HFFc6 (cell line): ENCODE measurements at places on chromosomes 11 and 22. TPM values are rescaled to one million over a fixed set of nuclear protein-coding genes. Genes with fewer than 3 reads are reported as not detected.

Gene SCGB1A1
- total RNA-seq, result not detected in 3 replicates

Gene NRGN
- 3.3 to 6.0 TPM (median 5.8 TPM) in 3 replicates for total RNA-seq

Gene NPTXR
- total RNA-seq, result 1.4 and 4.8 TPM in 2 replicates

Gene KCTD14
- 0.41 to 1.3 TPM (median 1.00 TPM) in 3 replicates for total RNA-seq

Gene MYRF
- total RNA-seq, result 0.09 to 0.66 TPM (median 0.23 TPM) in 3 replicates

Gene OTOG
- not detected in 2 replicates for total RNA-seq

Gene APOBEC3C
- total RNA-seq, result 41.2 to 87.7 TPM (median 47.6 TPM) in 3 replicates

Gene FAM118A
- 10.6 to 13.0 TPM (median 11.2 TPM) in 3 replicates for total RNA-seq

Gene NOX4
- 3.2 to 7.1 TPM (median 5.3 TPM) in 3 replicates for total RNA-seq

Gene SCN3B
- 0.21 TPM in 1 of 3 replicates, not detected in the others for total RNA-seq

Gene MCHR1
- total RNA-seq, result 0.12 TPM in 1 of 3 replicates, not detected in the others

Gene OR8B3
- total RNA-seq, result not detected in 2 replicates

Gene GSTP1
- 529 to 569 TPM (median 532 TPM) in 3 replicates for total RNA-seq

Gene IL18
- total RNA-seq, result 0.83 to 1.3 TPM (median 1.3 TPM) in 3 replicates

DNA sequence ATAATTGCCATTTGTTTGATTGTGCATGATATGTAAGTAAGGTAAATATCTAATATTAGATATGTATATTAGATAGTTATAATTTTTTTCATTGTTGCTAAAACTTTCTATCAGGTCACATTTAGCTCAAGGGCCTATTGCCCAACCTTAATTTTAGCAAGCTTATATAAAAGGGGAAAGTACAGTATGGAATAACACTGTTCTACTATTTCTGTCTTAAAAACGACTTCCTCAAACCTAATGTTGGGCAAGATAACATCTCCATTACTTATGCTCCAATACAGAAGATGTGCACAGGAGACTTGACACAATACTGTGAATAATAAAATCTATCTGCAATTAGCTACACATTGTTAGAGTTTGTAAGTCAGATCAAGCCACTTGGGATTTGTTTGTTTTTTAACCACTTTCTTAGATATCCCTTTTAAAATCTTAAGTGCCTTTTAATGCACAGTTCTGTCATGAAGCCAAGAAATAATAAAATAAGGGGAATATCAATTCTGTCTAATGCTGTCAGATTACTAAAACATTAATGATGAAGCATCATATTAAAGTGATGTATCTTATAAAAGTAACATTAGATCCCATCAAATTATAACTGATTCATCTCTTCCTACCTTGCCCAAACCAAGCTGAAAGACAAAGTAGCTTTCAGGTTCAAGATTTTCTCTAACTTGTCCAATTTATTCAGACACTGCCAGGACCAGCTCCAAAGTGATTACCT is 98.1 kb downstream of the SIK3 start:
- no peak overlapping the region for H3K4me3 ChIP-seq
- no peaks in the 10 kb centered on the region for H3K36me3 ChIP-seq
- H3K27ac ChIP-seq, result no peak overlapping the region
- peaks cover 2% of the 10 kb centered on the region for H3K27me3 ChIP-seq
- DNase-seq, result no peak

GRCh38 chr22:41021061-41021612 is 70.0 kb downstream of the RBX1 start:
- peaks cover 11% of the 10 kb centered on the region; the same call in 1 of the 2 replicates for H3K36me3 ChIP-seq
- peaks cover 4% of the 10 kb centered on the region for H3K27me3 ChIP-seq
- peak overlapping the region; percentile 94 for H3K4me3 ChIP-seq
- H3K4me1 ChIP-seq, result peaks cover 11% of the 10 kb centered on the region
- H3K27ac ChIP-seq, result peak overlapping the region; percentile 98

GRCh38 chr11:43832536-43832935 is 48.1 kb upstream of the ALKBH3 start:
- no peak overlapping the region for H3K4me3 ChIP-seq
- no peak for DNase-seq
- peaks cover 42% of the 10 kb centered on the region for H3K4me1 ChIP-seq
- peaks cover 5% of the 10 kb centered on the region; the same call in 1 of the 2 replicates for H3K36me3 ChIP-seq

- H3K36me3 ChIP-seq, result peaks cover 41% of the 10 kb centered on the region
- H3K4me1 ChIP-seq, result peaks cover 56% of the 10 kb centered on the region
- H3K4me3 ChIP-seq, result no peak overlapping the region
- no peak for DNase-seq
- peak overlapping the region; percentile 10; the same call in 1 of the 2 replicates for H3K27ac ChIP-seq
Measured at GRCh38 chr11:59112494-59112893, 5.5 kb downstream of the FAM111B start.

- no peak for DNase-seq
- no peaks in the 10 kb centered on the region for H3K36me3 ChIP-seq
- H3K4me1 ChIP-seq, result peaks cover 33% of the 10 kb centered on the region
- no peak overlapping the region for H3K27ac ChIP-seq
- H3K4me3 ChIP-seq, result peak overlapping the region; percentile 45; the same call in 1 of the 2 replicates
Measured at GRCh38 chr11:106152013-106152412, 74.6 kb downstream of the AASDHPPT start.

DNA sequence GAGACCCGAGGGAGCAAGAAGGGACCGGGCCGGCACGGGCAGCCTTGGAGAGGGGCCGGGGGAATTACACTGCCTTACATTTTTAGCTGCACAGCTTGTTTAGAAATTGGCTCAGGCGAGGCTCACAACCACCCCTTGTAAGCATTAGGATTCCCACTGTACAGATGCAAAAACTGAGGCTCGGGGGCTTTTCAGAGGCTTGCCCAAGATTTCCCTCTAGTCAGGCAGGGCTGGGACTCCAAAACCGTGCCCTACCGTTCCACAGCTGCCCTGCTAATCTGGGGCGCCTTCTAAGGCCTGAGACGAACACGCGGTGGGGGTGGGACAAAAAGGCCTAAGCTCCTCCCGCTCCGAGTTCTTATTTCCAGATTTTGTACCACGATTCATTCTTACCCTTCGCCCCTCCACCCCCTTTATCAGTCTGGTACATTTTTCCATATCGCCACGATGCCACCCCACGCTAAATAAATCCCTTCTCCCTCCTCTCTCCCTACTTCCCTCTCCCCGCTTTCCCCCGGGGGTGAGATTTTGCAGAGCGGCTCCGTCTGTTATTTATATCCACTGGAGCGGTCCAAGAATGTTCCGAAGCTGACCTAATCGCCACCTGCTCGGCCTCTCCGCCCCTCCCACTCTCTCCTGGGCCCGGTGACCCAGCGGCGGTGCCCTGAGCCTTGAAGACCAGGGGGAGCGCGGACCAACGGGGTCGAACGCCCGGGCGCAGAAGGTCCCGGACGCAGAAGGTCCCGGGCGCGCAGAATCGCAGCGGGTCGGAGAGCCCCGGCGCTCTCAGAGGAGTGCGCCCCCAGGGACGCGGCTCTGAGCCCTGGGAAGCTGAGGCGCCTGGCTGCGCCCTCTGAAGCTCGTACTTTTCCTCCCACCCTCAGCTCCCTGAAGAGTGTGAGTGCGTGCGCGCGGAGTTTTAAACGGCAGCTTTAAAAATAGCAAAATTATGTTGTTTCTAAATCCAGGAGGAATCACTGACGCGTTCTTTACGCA is 764 bp upstream of the PACSIN3 start:
- no peaks in the 10 kb centered on the region for H3K36me3 ChIP-seq
- peaks cover 4% of the 10 kb centered on the region; the same call in 1 of the 2 replicates for H3K27me3 ChIP-seq
- no peak for DNase-seq
- peak overlapping the region; percentile 40 for H3K27ac ChIP-seq
- peak overlapping the region; percentile 79 for H3K4me3 ChIP-seq

- peaks cover 46% of the 10 kb centered on the region for H3K4me1 ChIP-seq
- H3K36me3 ChIP-seq, result no peaks in the 10 kb centered on the region
- no peak for DNase-seq
Measured at GRCh38 chr11:130052567-130052966, 17.1 kb upstream of the APLP2 start.

DNA sequence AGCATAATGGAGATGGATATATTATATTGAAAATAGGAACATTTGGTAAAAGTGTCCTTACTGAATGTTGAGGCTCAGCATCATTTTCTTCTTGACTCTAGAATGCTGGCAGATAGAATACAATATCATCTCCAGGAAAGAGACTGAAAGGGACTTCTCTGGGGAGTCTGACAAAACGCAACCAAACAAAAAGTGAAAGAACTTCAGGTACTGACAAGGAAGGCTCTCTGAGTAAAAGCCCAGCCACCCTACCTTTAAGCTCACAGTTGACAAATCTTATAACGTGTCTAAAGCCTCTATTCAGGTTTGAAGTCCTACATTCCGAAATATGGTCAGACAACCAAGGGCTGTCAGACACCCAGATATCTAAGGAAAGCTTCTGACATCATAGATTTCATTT is 590.8 kb downstream of the SOX6 start:
- no peak for DNase-seq
- H3K27me3 ChIP-seq, result no peaks in the 10 kb centered on the region; the same call in 1 of the 2 replicates
- H3K4me1 ChIP-seq, result no peaks in the 10 kb centered on the region
- 0 out of 2 replicates have a peak, but pooled peaks cover 3% of the 10 kb centered on the region for H3K36me3 ChIP-seq
- no peak overlapping the region for H3K27ac ChIP-seq

DNA sequence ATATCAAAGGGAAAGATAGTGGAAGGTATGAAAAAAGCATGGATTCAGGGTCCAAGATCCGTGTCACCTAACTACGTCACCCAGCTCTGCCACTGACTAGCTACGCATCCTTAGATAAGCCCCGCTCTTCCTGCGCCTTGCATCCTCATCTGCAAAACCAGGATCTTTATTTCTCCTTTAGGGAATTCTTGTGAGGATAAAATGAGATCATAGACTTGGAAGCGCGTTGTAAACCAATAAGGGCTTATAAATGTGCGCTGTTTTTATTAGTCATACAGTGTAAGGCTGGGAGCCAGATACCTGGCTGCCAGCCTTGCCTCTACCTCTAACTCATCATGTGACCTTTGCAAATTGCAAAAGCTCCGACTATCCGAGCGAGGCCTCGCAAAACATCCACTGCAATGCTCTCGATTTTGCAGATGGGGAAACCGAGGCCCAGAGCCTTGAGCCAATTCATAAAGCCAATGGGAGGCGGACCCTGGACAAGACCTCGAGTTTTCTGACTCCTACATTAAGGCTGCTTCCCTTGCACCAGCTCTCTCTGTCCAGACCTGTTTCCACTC is 753 bp downstream of the PRPF19 start:
- peaks cover 13% of the 10 kb centered on the region for H3K27me3 ChIP-seq
- H3K4me3 ChIP-seq, result peak overlapping the region; percentile 91
- peaks cover 29% of the 10 kb centered on the region for H3K4me1 ChIP-seq
- peak; percentile 48 for DNase-seq

GRCh38 chr22:39254789-39255298 is 10.1 kb upstream of the PDGFB start:
- peak; percentile 33 for DNase-seq
- no peaks in the 10 kb centered on the region for H3K27me3 ChIP-seq
- peaks cover 39% of the 10 kb centered on the region for H3K4me1 ChIP-seq
- peak overlapping the region; percentile 94 for H3K27ac ChIP-seq
- peak overlapping the region; percentile 72 for H3K4me3 ChIP-seq

GRCh38 chr11:79437981-79438630 is 2.7 kb downstream of the TENM4 start:
- no peaks in the 10 kb centered on the region for H3K36me3 ChIP-seq
- H3K27ac ChIP-seq, result peak overlapping the region; percentile 98
- H3K4me3 ChIP-seq, result peak overlapping the region; percentile 92
- H3K27me3 ChIP-seq, result no peaks in the 10 kb centered on the region; the same call in 1 of the 2 replicates
- peak; percentile 69 for DNase-seq

DNA sequence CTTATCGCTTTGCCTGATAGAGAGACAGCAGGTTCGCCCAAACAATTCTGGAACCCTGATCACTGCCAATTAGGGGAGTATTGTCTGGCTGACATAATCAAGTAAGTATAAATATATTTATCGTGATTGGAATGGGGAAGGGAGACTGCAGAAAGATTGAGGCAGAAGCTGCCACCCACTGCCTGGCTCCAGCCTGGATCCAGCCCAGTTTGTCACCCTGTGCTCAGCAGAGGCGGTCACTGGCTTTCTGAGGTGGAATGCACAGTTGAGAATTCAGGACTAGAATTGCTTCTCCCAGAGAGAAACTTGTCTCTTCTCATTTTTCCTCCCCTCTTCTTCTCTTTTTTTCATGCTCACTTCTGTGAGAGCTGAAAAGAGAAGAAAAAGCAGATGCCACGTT is 25.9 kb downstream of the GRAP2 start:
- H3K4me1 ChIP-seq, result no peaks in the 10 kb centered on the region
- H3K27ac ChIP-seq, result no peak overlapping the region
- H3K4me3 ChIP-seq, result no peak overlapping the region
- H3K36me3 ChIP-seq, result no peaks in the 10 kb centered on the region
- DNase-seq, result no peak

GRCh38 chr22:43154887-43155536 is 3.7 kb downstream of the TSPO start:
- H3K4me1 ChIP-seq, result peaks cover 18% of the 10 kb centered on the region
- no peak overlapping the region for H3K4me3 ChIP-seq
- H3K27ac ChIP-seq, result no peak overlapping the region
- no peak for DNase-seq

DNA sequence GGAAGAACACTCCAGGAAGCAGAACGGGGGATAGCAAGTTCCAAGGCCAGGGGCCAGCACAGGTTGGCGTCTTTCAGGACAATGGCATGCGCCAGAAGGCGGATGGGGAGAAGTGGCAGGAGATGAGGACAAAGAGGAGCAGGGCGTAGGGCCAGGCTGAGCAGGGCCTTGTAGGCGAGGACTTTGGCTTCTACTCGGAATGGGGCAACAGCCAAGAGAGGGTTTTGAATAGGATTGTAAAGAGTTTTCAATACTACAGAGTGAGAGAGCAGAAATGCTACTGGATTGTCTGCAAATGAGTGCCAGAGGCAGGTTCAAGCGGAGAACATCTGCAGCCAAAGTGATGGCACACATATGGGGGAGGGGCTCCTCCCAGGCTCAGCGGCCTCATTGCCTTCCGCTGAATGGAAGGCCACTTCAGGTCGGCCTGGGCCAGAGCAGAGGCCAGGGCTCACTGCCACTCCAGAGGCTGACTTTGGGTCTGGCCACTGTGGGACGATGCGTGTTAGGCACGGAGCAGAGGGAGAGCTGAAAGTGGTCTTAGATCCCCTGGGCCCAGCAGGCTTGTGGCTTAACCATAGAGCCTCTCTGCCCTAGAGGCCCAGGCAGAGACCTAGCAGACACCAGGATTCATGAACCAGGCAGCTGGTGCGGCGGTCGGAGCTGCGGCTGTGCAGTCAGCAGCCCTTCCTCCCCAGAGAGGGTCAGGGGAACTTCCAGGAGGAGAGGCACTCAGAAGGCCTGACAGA is 118.2 kb downstream of the DSCAML1 start:
- H3K4me3 ChIP-seq, result no peak overlapping the region
- DNase-seq, result no peak
- no peaks in the 10 kb centered on the region for H3K4me1 ChIP-seq
- H3K36me3 ChIP-seq, result no peaks in the 10 kb centered on the region
- no peak overlapping the region for H3K27ac ChIP-seq

DNA sequence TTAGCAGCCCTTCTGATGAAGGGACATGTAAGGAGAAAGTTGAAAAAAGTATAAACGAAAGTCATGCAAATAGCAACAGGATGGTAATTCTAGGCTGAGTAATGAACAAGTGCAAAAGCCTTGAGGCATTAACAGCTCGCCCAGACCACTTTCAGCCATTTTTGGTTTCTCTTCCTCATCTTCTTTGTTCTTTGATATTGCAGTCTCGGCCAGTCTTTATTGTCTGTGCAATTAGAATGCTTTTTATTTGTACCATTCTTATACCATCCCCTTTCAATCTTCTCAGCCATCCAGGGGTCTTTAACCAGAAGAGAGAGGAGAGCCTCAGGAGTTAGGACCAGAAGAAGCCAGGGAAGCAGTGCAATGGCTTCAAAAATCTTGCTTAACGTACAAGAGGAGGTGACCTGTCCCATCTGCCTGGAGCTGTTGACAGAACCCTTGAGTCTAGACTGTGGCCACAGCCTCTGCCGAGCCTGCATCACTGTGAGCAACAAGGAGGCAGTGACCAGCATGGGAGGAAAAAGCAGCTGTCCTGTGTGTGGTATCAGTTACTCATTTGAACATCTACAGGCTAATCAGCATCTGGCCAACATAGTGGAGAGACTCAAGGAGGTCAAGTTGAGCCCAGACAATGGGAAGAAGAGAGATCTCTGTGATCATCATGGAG is 7.3 kb downstream of the TRIM34 start:
- DNase-seq, result no peak
- H3K27ac ChIP-seq, result no peak overlapping the region
- H3K4me1 ChIP-seq, result peaks cover under 1% of the 10 kb centered on the region
- no peaks in the 10 kb centered on the region; the same call in 1 of the 2 replicates for H3K27me3 ChIP-seq
- no peak overlapping the region for H3K4me3 ChIP-seq
- H3K36me3 ChIP-seq, result peaks cover 28% of the 10 kb centered on the region
